ENCODE measurements at places on chromosomes 1 and 21.

DNA sequence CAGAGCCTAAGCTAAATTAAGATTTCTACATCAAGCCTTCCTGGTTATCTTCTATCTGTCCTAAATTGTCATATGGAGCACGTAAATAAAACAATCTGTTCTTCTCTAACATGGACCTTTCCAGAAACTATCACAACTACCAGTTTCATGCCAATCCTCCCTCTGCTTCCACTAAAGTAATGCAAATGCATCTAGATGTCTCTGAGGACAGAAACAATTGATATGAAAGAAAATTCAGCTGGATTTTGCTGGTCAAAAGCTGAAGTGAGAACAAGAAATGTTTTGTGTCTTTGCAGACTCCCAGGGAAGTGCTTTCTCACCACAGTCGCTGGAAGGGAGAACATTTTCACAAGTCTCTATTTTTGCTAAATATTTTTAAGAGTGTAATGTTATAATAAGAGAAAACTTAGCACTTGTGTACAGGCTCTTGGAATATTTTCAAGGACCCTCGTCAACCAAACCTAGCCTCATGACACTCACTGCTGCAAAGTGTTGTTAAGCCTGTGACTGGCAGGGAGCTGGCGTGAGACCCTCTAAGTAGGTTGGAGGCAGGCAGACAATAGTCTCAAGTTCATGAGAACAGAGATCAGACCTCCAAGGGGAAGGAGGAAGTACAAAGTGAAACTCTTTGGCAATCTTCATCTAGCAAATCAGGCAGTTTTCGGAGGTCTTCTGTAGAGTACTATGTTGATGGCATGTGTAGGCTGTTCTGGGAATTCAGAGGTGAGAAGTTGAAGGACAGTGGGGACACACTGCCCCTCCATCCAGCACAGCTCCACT lies 38.8 kb downstream of the DNASE2B start:
- DNase-seq = no peak

DNA sequence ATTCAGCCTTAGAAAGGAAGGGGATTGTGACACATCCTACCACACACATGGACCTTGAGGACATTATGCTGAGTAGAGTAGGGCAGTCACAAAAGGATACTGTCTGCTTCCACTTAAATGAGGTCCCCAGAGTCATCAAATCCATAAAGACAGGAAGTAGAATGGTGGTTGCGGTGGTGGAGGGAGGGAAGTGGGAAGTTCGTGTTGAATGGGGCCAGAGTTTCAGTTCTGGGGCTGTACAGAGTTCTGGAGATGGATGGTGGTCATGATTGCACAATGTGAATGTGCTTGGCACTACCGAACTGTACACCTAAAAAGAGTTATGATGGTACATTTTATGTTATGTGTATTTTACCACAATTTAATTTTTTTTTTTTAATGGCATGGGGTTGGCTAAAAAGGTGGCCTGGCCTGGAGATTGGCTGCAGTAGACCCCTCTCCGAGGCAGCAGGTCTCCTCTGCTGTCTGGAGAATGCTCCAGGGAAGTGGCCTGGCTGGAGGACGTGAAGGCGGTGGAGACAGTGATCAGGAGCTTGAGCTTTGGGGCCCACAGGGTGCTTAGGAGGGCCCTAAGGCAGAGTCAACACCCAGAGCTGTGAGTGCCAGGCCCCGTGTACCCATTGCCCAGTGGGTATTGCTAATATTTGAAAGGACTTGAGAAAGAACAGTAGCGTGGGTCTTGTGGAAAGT lies 30.4 kb downstream of the IFNGR2 start:
- DNase-seq = no peak

DNA sequence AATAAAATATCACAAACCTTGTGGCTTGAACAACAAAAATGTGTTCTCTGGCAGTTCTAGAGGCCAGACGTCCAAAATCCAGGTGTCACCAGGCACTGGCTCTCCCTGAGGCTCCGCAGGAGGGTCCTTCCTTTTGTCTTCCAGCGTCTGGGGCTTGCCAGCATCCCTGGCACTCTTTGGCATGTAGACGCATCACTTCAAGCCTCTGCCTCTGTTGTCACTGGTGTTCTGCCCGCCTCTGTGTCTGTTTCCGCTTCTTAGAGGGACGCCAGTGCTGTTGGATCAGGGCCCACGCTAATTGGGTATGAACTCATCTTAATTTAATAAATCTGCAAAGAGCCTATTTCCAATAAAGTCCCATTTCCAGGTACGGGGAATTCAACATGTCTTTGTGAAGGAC lies 273.7 kb upstream of the C1orf174 start:
- DNase-seq = no peak

DNA sequence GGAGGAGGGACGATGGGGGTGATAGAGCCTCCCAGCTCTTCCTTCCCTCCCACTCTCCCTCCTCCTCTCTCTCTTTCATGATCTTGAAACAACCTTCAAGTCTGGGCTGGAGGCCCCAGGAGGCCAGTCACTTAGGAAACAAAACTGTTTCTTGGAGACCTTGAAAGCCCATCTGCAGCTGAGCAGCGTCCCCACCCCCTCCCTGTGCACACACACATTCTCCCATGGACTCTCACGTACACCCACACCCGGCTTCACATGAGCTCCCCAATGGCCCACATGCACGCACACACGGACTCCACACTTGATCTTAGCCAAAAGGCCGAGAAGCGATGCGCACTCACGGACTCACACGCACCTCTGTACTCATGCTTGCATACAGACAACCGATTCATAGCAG lies 3.2 kb upstream of the ATP1A2 start:
- DNase-seq = no peak

DNA sequence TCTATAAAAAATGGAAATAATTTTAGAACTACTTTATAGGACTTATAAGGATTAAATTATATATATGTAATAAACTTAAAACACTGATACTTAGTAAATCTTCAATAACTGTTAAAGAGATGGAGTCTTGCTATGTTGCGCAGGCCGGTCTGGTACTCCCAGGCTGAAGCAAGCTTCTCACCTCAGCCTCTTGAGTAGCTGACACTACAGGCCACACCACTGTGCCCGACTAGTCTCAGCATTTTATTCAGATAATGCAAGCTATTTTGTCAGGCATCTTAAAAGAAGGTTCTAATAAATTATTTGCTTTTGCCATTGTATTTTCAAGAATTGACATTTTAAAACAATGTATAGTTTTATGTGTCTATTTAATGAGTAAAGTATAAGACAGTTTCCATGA lies 20.8 kb downstream of the CNST start:
- DNase-seq = no peak

- DNase-seq = no peak
These were observed 294.2 kb downstream of the KIF26B start for GRCh38 chr1:245448975-245449431.

DNA sequence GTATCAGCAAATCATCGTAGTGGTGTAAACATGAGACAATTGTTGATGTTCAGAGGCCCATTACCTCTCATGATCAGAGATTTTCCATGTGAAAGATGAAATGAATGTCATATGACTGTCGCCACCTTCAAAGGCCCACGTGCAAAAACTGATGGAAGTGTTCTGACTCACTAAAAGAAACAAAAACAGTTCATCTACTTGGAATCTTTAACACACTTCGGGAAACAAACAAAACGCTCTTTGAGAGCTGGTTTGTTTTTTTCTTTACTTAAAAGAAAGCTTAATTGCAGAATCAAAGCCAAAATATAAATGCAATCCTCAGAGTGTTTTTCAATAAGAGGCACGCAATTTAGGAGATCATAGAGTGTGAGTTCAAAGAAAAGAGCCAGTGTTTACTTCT lies 100.8 kb downstream of the PLPPR4 start:
- no peak for DNase-seq

GRCh38 chr1:13801232-13801631 lies 101.2 kb downstream of the PRDM2 start:
- DNase-seq = no peak

DNA sequence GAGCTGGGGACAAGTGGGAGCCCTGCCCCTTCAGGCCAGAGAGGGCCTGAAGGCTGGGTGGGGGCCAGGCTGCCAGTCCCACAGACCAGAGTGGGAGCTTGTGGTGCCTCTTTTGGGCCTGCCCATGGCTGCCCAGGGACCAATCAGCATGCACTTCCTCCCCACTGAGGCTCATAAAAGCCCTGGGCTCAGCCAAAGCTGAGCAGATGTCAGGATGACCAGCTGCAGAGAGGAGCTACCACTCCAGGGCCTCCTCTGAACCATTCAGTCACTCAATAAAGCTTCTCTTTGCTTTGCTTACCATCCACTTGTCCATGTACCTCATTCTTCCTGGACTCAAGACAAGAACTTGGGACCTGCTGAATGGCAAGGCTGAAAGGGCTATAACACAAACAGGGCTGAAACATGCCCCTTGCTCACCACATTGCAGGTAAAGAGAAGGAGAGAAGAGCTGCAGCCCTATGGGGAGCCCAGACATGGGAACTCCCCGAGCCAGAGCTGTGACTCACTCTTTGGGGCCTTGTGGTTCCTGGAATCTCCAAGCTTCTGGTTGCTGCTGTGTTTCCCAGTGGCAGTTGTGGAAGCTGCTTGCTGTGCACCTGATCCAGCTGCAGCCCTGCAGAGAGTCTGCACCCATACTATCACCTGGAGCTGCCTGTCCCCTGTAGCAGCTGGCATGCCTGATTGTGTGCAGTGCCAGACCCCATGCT lies 82.0 kb downstream of the OLFML3 start:
- no peak for DNase-seq

GRCh38 chr1:14517841-14518180 lies 80.7 kb upstream of the KAZN start:
- no peak for DNase-seq

DNA sequence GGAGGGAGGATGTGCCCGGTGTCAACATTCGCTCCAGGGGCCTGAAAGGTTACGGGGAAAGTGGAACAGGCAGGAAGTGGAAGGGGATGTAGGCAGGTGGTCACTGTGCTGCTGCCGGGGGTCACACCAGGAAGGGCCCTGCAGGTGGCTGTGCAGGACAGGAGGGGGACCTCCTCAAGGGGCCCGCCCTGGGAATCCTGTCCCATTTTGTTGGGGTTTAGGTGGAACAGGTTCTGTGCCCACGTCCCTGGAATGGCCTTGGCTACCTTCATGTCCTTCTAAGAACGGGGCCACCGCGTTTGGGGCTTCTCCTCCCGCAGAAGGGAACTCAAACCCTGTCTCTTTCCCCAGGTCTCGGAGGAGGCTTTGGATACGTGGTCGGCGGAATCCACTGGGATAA lies 11.9 kb downstream of the SLC45A1 start:
- no peak for DNase-seq

DNA sequence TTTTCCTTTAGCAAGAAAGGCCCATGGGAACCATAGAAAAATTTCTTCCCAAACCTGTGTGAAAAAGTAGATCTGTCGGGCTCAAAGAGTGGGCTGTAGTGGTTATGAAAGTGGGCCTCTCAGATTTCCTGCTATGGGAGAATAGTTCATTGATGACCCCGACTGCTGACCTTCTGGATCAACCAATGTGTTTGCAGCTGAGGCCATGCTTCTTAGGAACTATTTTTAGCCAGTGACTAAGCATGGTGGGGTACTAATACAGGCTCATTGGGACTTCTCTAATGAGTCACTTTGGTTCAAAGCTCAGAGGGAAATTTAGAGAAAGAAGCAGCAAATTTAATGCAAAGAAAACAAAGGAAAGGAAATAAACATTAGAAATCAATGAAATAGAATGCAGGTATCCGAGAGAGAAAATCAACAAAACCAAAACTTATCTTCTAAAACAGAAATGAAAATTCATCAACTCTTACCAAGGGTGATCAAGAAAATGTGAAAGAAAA lies 12.6 kb upstream of the PSMA5 start:
- DNase-seq = no peak

GRCh38 chr1:208820580-208821212 lies 576.5 kb upstream of the PLXNA2 start:
- DNase-seq = no peak

- no peak for DNase-seq
These were observed 36.6 kb downstream of the GJA5 start for GRCh38 chr1:147723691-147724323.

DNA sequence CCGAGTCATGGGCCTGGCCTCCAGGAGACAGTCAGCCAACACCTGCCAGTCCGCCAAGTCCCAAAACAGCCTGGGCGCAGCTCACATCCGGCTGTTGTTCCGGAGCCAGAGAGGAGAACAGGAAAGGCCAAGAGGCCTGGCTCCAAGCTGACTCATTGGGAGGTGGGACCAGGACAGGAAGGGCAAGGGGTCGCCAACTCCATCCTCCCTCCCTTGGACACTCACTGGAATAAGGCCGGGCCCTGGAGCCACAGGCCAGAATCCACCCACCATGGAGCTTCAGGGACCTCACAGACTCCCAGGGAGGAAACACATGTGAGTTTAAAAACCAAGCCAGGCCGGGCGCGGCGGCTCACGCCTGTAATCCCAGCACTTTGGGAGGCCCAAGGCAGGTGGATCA lies 25.1 kb upstream of the CLIC4 start:
- no peak for DNase-seq

DNA sequence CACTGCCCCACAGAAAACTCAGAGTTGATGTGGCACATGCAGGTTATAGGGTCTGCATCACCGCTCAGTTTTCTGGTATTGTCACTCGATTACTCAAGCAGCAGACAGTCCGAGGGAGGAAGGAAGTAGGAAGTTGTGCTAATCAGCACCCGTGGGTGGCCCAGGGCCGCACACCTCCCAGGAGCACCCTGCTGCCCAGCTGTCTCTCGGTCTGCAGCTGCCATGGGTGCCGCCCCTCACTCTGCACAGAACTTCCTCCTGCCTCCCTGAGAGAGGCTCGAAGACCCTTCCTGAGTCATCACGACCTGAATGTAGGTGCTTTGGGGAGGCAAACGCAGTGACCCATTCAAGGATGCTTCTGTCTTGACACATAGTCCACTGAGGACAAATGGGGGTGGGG lies 4.2 kb upstream of the TFF3 start:
- DNase-seq = no peak

DNA sequence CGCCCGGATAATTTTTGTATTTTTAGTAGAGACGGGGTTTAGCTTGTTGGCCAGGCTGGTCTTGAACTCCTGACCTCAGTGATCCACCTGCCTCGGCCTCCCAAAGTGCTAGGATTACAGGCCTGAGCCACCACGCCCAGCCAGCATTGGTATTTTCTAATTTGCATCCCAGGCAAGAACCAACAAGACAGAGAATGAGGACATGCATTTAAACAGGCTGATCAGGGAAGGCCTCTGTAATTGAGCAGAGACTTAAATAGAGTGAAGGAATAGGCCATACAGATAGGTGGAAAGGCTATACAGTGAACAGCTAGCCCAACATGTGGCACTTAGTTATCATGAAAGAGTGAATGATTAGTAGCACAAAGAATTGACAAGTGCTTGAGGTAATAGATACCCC lies 230.4 kb downstream of the SLC35F3 start:
- DNase-seq = no peak

DNA sequence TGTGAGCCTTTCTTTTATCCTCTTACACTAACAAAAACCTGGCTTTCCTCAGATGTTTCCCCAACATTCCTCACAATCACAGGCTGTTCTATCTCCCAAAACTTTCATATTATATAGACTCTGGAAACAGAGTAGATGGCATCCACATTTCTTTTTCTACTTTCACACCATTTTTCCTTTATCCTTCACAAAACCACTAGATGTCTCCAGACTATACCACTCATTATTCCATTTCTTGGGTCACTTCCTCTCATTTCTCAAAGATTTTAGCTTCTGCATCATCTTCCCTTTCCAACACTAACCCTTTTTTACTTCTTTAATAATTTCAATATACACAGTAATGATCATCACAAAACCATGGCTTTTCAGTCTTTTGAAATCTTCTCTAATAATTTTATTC lies 286.0 kb upstream of the DEPDC1 start:
- no peak for DNase-seq

- DNase-seq = no peak
These were observed at the start of gene KLHDC7A for GRCh38 chr1:18480315-18481189. Gene KLHDC7A (plus strand): TSS chr1:18480930. CDS start chr1:18480982, 52 bp downstream.

GRCh38 chr21:38459490-38459889 lies 38.8 kb downstream of the ERG start:
- DNase-seq = no peak

GRCh38 chr1:39711104-39711965 lies 20.1 kb upstream of the HPCAL4 start:
- DNase-seq = no peak

Data from stimulated activated CD4-positive, alpha-beta T cell treated with anti-CD3 and anti-CD28 coated beads, Interleukin-4, amount 100 ng/mL, for 4 hours (primary cell).